ENCODE measurements at places on chromosomes 5 and 9.

DNA sequence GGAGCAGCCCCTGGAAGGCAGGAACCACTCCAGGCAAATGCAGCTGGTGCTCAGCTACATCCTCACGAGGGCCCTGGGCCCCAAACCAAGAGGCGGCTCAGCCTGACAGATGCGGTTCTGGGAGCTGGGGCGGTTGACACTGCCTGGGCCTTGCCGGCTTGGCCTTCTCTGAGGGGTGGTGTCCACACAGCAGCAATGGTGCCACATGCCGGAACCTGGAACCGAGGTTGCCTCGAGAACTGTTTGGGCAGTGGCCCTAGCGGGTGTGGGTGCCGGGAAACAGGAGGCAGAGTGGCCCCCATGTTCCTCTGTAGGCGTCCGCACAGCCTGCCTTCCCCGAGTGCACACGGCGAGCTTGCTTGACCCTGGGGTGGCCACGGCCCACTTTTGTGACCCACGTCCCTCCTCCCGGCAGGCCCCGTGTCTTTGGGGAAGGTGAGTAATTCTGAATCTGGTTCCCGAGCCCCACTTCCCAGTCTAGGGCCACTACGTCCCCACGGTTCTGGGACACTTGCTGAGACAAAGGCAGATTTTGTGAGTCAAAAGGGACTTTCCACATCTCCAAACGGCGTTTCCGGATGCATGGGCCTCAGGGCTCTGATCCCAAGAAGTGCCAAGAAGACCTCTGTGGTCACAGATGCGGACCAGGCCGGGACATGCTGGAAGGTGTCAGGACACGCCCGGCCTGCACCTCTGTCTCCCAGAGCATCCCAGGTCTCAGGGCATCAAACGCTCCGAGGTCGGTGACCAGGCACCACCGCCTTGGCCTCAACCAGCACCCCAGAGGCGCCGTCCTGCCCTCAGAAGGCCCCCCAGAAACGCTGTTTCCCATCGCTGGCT, 27.7 kb upstream of the SLC12A7 start:
- DNase-seq = no peak

DNA sequence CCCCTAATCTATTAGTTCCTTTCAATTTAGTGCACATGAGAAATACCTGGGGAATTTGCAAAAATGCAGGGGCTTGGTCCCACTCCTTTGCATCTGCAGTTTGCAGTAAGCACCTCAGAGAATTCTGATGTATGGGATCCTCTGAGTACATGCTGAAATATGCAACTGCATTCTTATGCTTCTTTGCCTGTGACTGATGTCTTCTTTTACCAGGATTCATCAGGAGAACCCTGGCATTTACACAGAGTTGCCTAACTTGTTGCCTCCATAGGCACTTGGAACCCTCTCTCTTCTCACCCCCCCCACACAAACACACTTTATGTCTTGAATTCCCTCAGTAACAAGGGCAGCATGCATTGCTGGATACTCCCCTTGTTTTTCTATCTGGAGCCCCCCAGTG, 173.1 kb downstream of the KDM4C start:
- no peak for DNase-seq

DNA sequence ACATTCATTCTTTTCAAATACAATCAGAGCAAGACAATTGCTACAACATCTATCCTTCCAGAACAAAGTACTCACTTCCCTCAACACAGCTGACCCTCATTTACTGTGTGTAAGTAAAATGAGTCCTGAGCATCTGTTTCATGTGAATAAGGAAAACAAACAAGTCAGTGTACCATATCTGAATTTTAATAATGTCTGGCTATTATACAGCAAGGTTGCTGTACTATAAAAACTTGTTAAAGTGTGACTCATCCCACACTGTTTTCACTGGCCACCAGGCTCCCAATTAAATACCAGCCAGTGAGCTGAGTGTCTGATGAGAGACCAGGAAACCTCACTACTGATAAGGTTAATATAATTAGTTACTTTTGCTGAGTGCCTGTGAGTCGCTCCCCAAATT, 339.8 kb downstream of the AGTPBP1 start:
- DNase-seq = peak; percentile 35

GRCh38 chr5:179139936-179140235, 79.7 kb downstream of the ZNF354C start:
- no peak for DNase-seq

GRCh38 chr5:149680810-149681221, 49.3 kb upstream of the PPARGC1B start:
- DNase-seq = no peak

GRCh38 chr9:10366171-10366779, 246.5 kb downstream of the PTPRD start:
- DNase-seq = no peak

DNA sequence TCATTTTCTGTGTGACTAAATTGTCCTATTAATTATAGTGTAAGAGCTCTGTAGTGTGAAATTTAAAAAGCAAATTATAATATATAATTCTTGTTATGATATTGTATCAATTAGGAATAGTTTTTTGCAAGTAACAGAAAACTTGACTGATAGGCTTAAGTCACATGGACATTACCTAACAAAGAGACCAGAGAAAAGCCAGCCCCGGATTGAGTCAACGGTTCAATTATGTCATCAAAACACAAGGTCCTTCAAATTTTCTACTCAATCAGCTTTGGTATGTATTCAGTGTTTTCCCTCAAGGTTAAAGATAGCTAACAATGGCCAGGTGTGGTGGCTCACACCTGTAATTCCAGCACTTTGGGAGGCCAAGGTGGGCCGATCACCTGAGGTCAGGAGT, 126.7 kb upstream of the PTGER4 start:
- no peak for DNase-seq

DNA sequence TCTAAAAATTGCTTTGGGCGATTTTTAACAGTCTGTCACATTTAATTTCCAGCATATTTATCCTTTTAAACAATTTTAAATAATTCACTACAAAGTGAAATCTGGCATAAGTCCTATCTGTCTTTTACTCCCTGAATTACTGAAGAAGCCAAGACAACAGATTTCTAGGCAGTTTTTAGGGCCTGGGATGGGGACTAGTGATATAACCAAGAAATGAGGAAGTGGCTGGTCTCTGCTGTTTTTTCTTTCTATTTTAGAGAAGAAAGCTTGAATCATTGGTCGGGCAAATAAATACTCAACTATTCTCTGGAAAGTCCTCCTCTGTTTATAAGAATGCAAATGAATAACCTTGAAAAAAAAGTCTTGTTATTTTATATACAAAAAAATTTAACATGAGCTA, 79.7 kb upstream of the SSBP2 start:
- DNase-seq = no peak

- DNase-seq = peak; percentile 76
Observed at GRCh38 chr5:42840269-42840668, 28.6 kb upstream of the SELENOP start.

- DNase-seq = no peak
Observed at GRCh38 chr5:2302169-2302568, 419.4 kb upstream of the IRX4 start.

DNA sequence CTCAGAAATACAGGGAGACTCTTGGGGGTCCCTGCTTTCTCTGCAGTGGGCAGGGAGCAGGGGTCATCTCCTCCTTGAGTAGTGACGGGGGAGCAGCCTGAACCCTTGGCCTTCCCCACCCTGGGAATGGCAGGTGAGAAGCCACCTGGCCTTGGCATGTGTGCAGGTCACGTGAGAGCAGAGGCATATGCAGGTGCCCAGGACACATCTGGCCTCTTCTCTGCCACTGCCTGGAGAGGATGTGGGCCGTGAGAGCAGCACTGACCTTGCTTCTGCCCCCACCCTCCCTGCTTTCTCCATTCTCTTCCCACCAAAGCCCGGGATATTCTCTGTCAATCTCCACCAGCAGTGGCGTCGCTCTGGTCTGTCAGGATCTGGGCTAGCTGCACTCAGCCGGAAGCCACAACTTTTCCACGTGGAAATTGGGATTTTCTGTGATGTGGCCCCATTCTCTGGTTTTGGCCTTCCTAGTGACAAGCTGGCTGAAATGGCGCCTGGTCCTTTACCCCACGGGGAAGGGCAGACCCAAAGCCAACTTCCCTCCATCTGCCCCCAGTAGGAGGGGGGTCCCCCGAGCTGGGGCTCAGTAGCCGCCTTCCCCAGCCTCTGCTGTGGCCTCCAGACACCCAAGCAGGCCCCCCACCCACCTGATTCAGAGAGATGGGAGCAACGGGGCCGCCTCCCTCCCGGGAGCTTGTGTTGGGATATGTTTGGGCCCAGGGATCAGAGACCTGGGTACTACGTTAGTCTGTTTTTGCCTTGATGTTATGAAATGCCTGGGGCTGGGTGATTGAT, 70.4 kb upstream of the FCN1 start:
- DNase-seq = no peak

DNA sequence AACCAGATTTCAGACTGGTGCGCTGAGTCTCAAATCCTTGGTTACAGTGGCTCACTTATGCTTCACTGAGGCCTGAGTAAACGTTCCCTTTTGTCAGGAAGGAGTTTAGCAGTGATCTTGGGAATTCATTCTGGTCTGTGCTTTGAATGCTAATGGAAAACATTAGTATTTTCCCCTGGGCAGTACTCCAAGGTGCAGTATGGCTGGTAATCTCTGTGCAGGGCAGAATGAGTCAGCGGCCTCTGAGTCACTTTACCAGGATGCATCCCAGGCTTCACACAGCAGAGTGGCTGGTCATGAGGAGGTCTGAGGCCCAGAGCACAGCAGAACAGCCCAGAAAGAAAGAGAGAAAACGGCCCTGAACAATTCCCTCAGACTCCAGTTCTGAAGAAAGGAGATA, 54.0 kb downstream of the PCA3 start:
- peak; percentile 92 for DNase-seq

GRCh38 chr5:1746371-1747078, 53.1 kb downstream of the MRPL36 start:
- DNase-seq = no peak
